ENCODE measurements at places on chromosomes 1 and 21.
A peak's percentile ranks its signal among the peaks of the same experiment; 100 is the strongest.

- peak; percentile 63 for DNase-seq
Observed at GRCh38 chr1:41666981-41667631, 182.6 kb upstream of the EDN2 start.

DNA sequence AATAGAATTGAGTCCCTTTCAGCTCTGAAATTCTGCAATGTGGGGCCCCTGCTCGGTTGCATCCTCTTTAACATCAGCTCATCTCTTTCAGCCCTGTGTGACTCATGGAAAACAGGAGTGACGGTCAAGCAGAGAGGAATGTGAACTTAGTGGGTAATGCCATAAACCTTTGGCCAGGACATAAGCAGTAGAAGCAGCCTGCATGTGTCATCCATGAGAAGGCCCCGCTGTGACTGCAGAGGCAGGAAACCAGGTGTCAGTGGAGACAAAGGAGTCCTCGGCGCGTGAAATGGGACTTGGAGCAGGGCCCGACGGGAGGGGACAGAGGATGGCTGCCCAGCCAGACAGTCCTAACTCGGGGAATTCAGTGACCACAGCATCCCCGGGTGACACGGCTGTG is 21.1 kb upstream of the EPHB2 start:
- DNase-seq, result no peak

GRCh38 chr1:207017615-207018559 is 14.7 kb downstream of the C1orf116 start:
- no peak for DNase-seq

DNA sequence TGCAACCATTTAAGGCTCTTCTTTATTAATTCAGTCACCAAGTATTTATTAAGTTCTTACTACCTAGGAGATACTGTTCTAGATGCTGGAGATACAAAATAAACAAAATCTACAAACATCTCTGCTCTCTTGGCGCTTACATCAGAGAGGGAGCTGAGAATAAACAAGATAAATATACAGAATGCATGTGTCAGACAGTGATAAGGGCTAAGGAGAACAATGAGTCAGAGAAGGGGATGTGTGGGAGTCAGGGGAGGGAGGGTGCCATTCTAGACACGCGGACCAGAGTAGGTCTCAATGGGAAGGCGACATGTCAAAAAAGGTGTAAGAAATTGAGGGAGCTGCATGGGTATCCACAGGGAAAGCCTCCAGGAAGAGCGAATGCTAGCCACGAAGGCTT is 393.2 kb downstream of the RWDD3 start:
- DNase-seq, result no peak

DNA sequence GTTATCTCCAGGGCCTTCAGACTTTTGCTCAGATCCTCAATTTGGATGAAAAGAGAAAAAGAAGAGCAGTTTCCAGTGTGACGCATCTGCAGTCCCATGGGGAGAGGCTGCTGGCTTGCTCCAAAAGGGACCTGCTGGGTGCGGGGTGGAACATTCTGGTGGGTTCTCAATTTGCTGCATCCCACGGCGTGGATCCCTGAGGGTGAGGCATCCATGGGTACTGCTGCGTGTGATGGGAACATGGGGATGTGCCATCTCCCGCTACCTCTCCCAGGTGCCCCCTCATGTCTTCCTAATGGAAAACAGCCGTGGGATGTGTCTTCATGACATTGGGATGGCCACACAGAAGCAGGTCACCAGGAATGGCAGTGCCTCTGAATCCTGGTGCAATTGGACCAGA is 221.3 kb upstream of the AJAP1 start:
- no peak for DNase-seq

DNA sequence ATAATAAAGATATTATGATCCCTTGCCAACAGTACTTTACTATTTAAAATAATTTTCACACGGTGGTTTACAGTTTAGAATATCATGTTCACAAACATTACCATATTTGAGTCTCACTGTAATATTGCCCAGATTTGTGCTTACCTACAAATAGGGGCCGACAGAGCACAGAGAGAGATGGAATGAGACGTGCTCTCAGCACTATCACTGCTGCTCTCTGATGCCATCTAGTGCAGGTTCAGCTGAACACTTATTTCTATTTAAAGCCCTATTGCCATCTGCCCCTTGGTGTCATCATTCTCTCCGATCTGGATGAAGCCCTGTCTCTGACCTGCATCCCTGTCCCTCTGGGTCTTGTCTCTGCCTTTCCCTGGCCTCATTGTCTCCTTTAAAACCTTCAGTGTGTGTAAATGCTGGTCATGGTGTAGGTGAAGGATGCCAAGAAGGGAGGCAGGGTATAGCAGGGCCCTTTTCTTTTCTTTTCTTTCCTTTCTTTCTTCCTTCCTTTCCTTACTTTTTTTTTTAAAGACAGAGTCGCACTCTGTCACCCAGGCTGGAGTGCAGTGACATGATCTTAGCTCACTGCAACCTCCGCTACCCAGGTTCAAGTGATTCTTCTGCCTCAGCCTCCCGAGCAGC is 6.9 kb upstream of the GPATCH4 start:
- DNase-seq, result no peak

DNA sequence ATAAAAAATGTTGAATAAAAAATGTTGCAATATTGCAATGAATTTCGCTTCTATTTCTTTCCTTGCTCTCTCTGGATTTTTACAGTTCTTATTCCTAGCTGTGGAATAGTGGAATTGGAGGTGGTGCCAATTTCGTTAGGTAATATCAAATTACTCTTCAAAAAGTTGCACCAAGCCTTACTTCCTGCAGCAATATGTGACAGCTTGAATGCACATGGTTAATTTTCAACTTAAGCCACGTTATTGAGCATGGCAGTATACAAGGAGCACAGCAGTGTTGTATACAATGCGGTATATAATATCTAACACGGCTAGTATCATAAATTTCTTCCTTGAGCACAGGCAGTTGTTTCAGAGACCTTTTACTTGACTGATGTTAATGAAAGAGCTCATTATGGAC is 152.5 kb downstream of the NOS1AP start:
- DNase-seq, result no peak

- DNase-seq, result no peak
Observed at GRCh38 chr1:203346060-203346768, 4.7 kb downstream of the FMOD start.

GRCh38 chr21:35652196-35652595 is 408.1 kb downstream of the SETD4 start:
- DNase-seq, result no peak

DNA sequence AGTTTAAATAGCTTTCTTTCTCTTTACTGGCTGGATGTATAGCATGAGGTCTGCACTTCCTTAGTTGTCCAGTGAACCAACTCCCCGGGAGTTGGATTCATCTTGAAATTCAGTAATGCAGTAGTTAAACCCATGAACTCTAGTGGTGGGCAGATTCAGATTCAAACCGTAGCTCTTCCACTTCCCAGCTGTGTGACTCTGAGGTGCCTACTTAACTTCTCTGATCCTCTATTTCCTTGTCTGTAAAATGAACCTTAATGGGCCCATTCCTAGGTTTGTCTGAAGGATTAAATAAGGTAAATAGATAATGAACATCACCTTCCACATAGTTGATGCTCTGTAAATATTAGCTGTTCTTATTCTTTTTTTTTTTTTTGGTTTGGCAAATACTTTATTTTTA is 16.5 kb downstream of the PIK3CD start:
- no peak for DNase-seq

DNA sequence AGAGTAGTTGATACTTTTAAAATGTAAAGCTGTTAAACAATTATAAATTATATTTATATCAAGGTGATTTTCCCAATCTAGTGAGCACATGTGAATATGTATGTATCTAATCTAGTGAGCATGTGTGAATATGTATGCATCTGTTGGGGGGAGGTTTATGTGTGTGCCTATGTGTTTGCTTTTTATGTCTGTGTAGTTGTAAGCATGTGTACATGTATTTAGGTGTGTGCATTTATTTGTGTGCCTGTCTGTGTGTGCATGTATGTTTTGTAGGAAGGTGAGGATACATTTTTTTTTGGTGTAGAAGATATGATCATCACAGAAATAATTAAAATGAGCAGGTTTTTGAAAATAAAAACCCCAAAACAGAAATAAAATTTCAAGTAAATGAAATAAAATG is 318.9 kb upstream of the CHRM3 start:
- no peak for DNase-seq

- DNase-seq, result no peak
Observed at GRCh38 chr1:161907265-161907664, 116.4 kb downstream of the OLFML2B start.

- DNase-seq, result no peak
Observed at GRCh38 chr1:1298861-1299685, 8.7 kb downstream of the ACAP3 start.

DNA sequence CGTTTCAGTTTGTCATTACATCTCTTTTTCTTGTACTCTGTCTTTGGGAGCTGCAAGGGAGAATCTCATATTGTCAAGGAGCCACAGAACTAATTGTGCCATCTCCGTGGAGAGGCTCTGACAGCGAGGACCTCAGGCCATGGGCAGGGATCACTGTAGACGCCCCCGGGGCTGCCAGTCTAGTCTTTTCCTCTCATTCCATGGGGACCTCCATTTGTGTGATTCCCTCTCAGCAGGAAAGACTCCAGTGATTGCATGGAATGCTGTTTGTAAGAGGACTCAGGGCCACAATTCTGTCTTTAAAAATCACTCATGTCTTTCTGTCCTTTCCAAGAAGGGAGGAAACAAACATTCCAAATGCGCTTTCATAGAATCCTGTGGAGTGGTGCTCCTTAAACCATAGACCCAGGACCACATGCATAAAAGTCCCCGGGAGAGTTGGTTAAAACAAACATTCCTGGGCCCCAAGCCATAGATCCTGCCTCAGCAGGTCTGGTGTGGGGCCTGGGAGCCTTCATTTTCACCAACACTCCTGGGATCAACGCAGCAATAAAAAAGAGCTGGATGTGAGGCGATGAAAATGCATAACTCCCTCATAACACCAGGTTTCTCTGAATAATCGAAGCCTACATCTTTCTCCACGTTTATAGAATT is 104.5 kb downstream of the ZP4 start:
- DNase-seq, result no peak

- DNase-seq, result no peak
Observed at GRCh38 chr1:224211206-224211962, 28.3 kb downstream of the DEGS1 start.

DNA sequence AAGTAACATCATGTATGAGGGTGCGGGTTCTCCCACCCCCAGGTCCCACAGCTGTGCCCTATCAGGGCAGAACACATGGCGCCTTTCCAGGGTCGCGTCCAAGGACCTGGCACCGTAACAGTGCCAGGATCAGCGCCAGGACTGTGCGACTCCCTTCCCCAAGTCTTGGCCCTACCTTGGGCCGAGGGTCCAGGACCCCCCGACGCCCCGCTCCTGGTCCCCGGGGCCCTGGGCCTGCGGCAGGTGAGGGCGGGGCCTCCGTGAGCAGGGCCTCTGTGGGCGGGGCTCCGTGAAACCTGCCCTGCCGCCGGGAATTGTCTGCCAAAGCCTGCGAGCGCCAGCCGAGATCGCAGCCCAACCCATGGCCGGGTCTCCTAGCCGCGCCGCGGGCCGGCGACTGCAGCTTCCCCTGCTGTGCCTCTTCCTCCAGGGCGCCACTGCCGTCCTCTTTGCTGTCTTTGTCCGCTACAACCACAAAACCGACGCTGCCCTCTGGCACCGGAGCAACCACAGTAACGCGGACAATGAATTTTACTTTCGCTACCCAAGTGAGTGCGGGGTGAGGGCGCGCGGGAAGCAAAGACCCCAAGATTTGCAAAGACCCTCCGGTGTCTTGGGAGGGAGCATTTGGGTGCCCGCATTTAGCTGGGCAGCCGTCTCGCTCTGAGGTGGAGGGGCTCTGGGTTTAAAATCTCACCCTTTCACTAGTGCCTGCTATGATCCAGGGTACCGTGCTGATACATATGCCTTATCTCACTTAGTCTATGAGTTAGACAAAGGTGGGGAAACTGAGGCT is at the start of gene RHBG:
TSS of gene RHBG (plus strand) at position 323 of the 796 bp plus-strand sequence. CDS start at position 362, 39 bp downstream.
- DNase-seq, result no peak

DNA sequence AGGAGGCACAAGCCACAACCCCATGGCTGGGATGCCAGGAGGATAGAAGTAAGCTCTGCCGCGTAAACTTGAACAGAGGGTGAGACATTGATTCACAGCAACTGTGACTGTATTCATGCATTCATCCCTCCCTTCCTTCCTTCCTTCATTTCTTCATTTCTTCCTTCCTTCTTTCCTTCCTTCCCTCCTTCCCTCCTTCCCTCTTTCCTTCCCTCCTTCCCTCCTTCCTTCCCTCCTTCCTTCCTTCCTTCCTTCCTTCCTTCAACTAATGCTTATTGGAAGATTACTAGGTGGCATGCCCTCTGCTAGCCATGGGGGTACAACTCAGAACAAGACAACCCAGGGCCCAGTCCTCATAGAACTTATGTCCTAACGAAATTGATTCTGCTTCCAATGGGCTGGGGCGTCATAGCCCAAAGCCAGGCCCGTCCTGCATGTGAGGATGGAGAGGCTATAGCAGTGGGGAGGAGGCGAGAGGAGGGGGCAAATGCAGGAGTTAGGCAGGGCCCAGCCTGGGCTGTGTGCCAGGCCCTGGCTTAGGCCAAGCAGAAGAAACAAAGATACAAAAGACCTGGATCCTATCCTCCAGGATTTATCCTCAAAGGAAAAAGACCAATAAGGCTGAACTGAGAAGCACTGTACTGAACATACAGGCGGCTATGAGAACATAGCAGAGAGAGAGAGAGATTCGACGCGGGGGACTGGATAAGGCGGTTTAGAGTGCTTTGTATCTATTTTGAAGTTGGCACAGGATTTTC is 24.4 kb upstream of the PAXBP1 start:
- no peak for DNase-seq

DNA sequence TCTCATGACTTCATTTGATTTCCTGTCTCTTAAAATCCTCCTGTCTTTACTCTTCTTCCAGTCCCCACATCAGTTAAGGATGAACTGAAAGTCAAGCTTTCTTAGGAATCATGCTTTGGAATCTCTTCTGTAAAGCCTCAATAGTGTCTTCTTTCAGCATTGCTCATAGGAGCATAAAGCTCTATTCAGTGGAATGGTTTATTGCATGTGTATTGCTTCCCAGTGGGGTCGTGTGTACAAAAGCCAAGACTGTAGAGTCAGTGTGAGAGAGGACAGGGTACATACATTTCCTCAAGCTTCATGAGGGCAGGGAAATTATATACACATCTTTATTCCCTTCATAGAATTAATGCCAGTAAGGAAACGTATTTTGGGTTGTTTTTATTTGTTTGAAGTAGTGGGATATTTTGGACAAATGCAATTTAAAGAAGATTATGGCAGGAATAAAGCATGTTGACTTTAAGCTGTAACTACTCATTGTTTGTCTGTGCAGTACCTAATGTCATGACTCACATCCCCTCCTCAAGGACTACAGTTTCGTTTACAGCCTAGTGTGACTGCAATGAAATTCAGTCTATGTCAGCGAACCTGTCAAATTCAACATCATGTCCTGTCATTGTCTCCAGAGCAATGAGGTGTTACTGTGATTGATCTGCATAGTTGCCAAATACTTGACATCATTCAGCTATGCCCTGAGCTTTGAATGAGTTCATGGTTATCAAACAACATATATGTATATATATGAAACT is 2164.2 kb downstream of the NCAM2 start:
- DNase-seq, result no peak

GRCh38 chr1:76231320-76231719 is 156.8 kb downstream of the ST6GALNAC3 start:
- DNase-seq, result no peak

GRCh38 chr1:12161662-12162458 is 4.9 kb upstream of the TNFRSF1B start:
- DNase-seq, result peak; percentile 64

- DNase-seq, result no peak
Observed at GRCh38 chr1:232922485-232922884, 27.9 kb upstream of the NTPCR start.

GRCh38 chr21:25079053-25079452 is 528.2 kb downstream of the MRPL39 start:
- no peak for DNase-seq

- DNase-seq, result no peak
Observed at GRCh38 chr1:18205319-18205718, 97.7 kb downstream of the IGSF21 start.

Data from stimulated activated CD4-positive, alpha-beta T cell treated with anti-CD3 and anti-CD28 coated beads, Interleukin-12 subunit alpha, Interleukin-12 subunit beta, amount 100 ng/mL, for 24 hours (primary cell).